ENCODE measurements at places on chromosomes 1 and 21.

DNA sequence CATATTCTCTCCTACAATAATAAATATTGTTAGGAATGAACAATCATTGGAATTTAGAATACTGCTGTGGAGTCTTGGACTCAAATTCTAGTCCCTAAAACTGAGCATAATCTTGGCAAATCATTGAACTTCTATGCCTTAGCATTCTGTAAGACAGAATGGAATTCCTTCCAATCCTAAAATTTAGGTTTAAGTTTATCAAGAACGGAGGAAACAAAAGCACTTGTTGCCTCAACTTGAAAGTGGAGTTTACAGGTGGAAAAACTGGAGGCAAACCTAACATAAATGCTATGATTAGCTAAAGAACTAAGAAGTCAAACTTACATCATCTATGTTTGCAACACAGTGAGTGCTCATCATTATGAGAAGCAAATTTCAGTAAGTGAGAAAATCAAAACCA, 55.7 kb downstream of the BCL9 start:
- no peak for DNase-seq

DNA sequence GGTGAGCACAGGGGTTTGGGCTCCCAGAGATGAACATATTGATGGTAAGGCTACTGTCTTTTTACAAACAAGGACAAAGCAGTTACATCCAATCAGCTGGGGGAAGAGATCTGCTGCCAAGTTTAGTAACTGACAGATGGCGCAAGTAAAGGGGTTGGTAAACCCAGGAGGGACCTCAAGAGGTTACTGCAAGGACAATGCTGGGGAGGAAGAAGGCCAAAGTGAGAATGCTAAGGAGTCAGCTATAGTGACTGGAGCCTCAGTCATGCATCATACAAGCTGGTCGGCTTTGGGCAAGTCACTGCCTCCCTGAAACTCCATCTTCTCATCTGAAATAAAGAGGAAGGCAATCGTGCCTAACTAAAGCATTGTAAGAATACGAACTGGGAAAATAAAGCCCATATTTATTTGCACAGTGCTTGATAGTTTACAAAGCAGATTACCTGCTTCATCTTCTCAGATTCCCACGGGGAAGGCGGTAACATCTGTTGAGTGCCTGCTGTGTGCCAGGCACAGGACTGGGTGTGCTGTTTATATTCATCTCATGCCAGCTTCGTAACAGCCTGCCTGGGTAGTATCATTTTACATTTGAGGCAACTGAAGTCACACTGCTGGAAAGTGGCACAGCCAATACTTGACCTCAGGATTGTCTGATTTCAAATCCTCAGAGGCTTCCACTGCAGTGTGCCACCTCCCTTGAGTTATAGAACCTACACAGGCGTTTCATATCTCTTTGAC, 114.8 kb downstream of the BEND5 start:
- no peak for DNase-seq

- peak; percentile 83 for DNase-seq
Measured at GRCh38 chr1:182962554-182963115, 9.7 kb upstream of the SHCBP1L start.

DNA sequence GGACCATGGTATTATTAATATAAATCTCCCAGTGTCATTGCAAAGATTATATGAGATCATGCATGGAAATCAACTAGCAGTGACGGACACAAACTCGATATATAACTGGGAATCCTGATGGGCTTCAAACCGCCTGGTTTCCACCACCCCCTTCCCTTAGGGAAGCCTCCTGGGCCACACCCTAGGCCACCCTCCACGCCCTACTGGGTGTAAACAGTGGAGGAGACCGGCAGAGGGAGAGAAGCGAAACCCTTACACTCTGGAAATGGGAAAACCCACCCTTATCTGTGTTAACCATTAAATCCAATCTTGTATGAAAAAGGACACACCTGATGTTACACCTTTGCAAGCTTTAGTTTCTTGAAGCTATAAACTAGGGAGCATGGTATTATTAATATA, 595 bp upstream of the ZNHIT6 start:
- no peak for DNase-seq

DNA sequence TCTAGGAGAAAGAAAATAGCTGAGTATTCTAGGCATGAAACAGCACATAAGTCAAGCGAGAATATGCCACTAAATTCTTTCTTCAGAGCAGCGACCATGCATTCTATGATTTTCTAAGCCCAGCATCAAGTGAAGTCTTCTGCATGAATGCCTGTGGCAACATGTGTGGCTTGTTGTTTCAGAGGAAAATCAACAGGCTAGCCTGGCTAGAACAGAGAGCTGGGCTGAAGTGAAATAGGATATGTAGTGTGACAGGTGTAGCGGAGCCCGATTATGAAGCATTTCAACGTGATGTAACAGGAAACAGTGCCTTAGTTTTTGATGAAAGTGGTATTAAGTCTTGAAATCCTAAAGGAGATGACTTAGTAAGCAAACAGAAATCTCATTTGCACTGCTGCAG, 7.0 kb downstream of the CSDE1 start:
- no peak for DNase-seq

GRCh38 chr1:59015708-59016107, 231.9 kb upstream of the JUN start:
- DNase-seq: no peak

- DNase-seq: no peak
Measured at GRCh38 chr1:158830074-158830677, 975 bp upstream of the MNDA start.

DNA sequence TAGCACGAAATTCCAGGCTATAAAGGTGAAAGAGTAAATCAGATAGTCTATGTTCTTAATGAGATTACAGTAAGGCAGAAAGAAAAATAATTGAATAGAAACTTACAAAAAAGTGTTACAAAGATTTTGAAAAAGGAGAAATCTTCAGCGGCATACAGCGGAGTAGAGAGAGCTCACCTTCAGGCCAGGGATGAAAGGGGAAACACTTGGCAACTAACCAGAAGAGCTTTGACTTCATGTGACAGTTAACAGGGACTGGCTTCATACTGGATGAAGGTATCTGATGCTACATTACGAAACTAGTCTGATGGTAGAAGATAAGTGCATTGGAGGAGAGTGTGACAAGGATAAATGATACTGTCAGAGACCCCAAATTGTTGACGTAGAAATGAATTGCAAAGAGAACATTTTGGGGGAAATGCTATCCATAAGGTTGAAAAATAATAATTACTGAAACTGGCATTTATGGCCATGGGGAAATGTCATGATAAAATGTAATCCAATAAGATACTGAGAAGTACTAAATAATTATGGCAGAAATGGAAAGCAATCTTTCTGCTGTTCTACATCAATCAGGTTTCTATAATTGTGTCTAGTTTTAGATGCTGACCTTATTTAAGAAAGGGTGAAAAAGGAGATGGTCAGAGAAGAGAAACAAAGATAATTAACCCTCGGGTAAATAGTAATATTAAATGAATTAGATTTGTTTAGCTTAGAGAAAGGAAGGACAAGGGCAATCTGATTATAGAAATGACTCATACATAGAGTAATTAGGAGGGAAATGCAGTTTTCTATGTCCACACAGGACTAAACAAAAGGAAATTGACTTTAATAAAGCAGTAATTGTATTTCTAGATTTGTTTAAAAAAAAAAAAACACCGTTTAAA, 808.7 kb downstream of the NCAM2 start:
- DNase-seq: no peak

DNA sequence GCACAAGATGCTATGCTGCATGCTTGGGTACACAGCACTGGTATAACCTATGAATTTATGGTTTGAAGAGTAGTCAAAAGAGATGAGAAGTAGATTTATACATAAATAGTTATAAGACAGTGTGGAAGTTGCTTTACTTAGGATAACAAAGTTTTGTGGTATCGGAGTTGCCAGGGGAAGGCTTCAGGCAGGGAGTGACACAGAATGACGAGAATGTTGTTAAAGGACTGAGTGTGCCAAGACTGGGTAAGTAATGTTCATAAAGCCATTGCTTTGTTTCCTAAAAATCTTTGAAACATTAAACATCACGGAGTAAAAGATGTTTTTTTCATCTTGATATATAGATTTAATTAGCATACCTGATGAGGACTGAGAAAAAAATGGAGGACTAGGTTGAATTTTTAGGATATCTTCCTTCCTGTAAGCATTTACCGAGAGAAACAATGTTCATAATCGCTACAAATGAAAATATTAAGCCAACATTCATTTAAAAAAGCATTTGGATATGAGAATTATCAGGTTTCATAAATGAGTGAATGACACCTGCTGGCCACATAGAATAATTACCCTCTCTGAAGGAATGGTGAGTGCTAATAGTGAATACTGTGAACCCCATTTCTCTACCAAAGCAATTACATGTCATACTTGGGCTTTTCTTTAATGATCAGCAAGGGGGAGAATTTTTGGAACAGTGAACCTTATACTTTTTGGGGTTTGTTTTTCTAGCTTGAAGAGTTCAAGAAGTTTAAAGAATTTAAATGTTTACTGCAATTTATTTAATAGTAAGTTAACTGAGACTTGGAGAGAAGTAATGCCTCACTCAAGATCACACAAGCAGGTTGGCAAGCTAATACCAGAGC, 28.4 kb downstream of the EXTL2 start:
- DNase-seq: no peak

- DNase-seq: no peak
Measured at GRCh38 chr1:93595743-93596142, 85.9 kb downstream of the BCAR3 start.

DNA sequence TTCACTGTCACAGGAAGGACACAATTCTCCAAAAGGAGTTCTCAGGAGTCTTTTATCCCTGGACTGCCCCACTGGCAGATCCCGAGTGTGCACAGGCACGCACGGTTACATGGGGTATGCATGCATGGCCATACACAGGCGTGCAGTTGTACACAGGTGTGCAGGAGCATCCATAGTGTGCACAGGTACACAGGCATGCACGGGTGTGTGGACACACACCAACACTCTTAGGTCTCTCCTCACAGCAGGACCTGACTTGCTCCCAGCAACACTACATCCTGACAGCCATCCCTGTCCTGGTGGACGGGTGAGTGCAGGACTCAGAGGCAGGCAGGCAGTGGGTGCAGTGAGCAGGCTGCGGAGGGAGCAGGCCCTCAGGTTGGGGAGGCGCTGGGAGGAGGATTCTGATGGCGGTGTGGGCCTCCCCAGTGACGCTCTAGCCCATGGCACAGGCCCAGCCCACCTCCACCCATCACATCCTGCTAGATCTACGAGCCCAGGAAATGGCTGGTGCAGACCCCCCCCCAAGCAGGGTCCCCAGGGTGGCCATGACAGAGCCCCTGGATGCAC, 28.4 kb downstream of the SLC19A1 start:
- peak; percentile 48 for DNase-seq
